Aorta (tissue), 5 donors: ENCODE measurements at places on chromosomes 5 and 9. TPM values are rescaled to one million over a fixed set of nuclear protein-coding genes. Genes with fewer than 3 reads are reported as not detected.

The SH3PXD2B gene
- 7.3 TPM for polyA plus RNA-seq

The RPL37 gene
- polyA plus RNA-seq: 1,304 TPM

The SMIM33 gene
- polyA plus RNA-seq: not detected

The PDLIM4 gene
- 12.8 TPM for polyA plus RNA-seq

The ATP10B gene
- 0.88 TPM for polyA plus RNA-seq

The PDGFRB gene
- 353 TPM for polyA plus RNA-seq

The BHMT2 gene
- polyA plus RNA-seq: 22.7 TPM

The PCDHB4 gene
- 0.88 TPM for polyA plus RNA-seq

The PCDHGC5 gene
- 0.25 TPM for polyA plus RNA-seq

The PCDHGA11 gene
- 0.50 TPM for polyA plus RNA-seq
